ENCODE measurements at places on chromosomes 5 and 9.

GRCh38 chr9:126675147-126675467 is 61.4 kb downstream of the LMX1B start:
- DNase-seq = no peak

DNA sequence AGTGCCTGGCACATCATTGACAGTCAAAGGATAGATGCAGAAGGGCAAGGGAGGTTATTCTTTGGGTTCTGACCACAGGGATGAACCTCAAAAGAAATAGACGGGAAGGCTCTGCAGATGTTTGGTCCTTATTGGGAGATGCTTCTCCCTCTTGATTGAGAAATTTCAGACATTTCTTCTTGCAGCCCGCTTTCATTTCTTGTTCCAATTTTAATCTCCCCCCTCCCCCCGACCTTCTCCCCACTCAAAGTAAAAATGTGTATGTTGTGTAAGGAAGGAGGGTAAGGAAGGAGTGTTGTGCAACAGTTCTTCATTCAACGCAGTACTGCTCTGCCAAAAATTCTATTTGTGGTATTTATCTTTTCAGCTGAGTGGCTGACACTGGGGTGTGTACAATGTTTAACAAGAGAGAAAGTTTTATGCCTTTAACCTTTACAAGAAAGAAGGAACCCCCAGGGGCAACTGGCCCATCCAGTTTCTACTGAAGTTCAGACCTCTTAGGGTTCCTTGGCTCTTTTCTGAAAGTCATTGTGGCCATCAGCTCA is 46.3 kb upstream of the TNFSF15 start:
- DNase-seq = no peak

GRCh38 chr9:42388846-42389245 is 205.4 kb downstream of the SPATA31A6 start:
- DNase-seq = no peak

DNA sequence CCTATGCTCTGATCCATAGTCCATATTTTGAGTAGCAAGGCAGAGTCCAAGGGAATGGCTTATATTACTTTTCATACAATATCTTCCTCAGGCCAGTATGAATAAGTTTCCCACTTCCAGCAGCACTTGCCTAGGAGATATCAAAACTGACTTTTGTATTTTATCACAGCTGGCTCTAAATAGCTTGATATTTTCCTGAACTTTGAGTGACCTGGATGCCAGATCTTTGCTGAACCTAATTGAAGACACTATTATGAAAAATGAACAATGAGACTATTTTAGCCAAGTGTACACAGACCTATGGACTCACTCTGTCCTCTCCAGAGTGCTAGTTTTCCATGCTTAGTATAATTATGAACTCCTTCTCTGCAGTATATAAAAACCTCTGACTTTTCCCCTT is 475.6 kb upstream of the PTGER4 start:
- no peak for DNase-seq

DNA sequence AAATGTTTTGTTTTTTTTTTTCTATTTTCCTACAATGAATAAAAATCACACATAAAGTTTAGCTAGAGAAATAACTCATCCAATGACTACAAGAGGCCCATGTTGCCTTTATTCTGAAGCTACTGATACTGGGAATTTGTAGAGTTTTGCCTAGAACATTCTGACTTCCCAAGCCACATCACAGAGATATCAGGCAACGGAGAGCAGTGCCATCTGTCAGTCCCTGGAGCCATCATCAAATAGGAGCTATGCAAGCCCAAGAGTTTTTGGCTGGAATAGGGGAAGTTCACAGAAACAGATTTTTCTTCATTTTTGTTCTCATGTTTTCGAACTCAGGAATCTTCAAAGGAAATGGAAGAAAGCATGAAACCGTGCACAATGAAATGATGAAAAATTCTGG is 896.6 kb downstream of the TLE1 start:
- no peak for DNase-seq

DNA sequence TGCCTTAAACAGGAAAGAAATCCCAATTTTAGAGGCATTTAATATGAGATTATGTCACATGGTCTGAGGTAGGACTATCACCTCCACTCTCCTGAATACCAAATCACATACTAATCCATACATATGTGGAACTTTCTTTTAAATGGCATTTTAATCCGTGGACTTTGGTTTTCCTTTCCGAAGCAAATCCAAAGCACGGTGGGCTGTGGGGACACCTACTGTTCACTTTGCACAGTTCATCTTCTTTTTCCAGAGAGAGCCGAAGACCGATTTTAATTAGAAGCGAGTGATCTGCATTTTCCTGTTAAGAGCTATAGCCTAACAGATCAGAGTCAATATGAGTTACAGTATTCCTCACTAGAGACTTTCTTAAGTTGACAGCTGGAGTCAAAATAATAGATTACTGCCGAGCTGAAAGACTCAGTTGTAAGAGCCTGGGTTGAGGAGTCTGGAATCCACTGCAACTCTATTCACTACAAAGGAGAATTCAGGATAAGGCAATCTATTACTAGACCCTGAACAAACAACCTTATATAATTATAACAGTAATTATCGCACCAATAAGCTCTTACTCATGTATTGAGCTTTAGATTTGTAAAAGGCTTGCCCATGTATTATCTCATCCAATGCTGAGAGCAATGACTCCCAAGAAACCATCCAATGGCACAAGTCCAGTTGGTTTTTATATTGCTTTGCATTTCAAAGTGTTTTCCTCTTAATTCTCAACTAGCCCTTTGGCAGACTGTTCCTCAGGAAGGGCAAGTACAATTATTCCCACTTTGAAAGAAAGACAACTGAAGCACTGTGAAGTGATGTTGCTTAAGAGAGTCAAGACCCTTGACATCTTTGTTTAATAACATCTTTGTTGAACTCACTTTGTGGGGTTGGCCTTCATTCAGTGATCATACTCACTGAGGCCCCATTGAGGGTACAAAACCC is 144.7 kb downstream of the TRPM6 start:
- peak; percentile 54 for DNase-seq

GRCh38 chr9:137832191-137832700 is 45.3 kb upstream of the CACNA1B start:
- no peak for DNase-seq

- DNase-seq = no peak
Measured at GRCh38 chr9:97907046-97907445, 15.3 kb downstream of the TRMO start.

GRCh38 chr9:16637218-16637617 is 233.3 kb downstream of the BNC2 start:
- DNase-seq = no peak

DNA sequence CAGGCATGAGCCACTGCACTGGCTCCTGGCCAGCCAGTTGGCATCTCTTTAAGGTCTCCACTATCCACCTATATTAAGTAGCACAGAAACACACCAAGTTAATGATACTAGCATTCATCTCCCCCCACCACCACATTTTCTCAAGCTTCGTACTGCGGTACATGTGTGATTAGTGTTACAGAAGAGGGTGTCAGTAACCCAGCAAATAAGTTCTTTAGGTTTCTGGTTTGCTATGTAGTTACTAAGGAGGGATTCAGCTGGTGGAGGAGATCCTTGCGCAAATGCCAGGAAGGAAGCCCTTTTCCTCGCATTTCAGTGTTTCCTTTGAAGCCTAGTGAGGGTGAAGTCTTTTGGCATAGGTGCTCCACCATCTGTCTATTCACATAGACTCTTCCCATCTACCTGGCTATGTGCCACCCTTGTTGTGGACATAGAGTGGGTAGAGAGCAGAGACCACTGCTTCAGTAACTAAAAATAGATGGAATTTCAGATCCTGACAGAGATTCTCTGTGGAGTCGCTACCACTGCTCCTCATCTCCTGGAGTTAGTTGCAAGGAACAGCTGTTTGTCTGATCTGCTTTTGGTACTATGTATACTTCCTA is 16.7 kb downstream of the UBE2D2 start:
- DNase-seq = no peak

DNA sequence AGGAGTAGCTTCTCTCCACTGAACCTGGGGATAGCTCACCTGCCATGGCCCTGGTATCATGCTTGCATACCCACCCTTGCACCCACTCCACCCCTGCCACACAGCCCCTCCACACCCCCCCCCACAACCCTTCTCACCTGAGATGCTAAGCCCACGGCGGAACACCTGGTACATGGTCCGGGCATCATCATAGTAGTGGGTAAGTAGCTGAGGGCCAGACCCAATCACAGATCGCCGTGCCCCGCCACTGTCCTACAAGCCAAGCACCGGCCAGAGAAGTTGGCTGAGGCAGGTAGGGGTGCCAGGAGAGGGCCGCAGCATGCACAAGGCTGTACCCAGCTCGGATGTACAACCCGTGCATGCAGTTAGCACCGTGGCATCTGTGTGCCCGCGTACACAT is 20.7 kb downstream of the ACSL6 start:
- DNase-seq = no peak

GRCh38 chr5:56664025-56664424 is 151.3 kb upstream of the MAP3K1 start:
- DNase-seq = no peak

DNA sequence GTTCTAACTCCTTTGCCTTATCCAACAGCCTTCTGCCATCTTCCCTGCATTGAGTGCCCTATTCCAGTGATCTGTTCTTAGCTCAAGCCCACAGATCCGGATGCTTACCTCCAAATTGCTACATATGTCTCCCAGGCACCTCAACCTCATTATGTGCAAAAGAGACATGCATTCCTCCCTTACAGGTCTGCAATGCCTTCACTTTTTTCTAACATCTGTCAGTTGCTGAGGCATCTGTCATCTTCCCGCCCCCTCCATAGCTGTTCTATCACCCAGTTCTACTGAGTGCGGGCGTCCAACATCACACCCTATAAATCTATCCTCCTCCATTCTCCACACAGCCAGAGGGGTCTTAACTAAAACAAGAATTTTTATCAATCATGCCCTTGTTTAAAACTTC is 20.1 kb downstream of the NMRK1 start:
- no peak for DNase-seq

- DNase-seq = no peak
Measured at GRCh38 chr5:160685219-160685618, 166.8 kb downstream of the ATP10B start.

- DNase-seq = no peak
Measured at GRCh38 chr5:5063533-5063953, 76.6 kb upstream of the ADAMTS16 start.

DNA sequence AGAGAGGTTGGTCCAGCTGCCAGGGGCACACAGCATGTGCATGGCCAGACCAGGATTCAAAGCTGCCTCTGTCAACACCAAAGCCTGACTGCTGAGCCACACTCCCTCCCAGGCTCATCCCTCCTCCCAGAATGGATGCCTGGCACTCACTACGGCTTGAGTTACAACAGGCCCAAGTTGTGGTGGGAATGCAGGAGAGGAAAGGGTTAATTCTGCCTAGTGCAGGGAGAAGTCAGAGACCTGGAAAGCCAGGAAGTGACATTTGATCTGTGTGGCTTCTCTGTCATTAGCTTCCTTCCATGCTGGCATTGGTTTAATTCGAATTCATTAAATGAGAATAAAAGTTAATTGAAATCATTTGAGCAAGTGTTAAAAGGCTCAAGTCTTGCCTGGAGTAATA is 150.0 kb downstream of the NSG2 start:
- no peak for DNase-seq

GRCh38 chr5:134735243-134735642 is 3.1 kb upstream of the CAMLG start:
- DNase-seq = no peak

DNA sequence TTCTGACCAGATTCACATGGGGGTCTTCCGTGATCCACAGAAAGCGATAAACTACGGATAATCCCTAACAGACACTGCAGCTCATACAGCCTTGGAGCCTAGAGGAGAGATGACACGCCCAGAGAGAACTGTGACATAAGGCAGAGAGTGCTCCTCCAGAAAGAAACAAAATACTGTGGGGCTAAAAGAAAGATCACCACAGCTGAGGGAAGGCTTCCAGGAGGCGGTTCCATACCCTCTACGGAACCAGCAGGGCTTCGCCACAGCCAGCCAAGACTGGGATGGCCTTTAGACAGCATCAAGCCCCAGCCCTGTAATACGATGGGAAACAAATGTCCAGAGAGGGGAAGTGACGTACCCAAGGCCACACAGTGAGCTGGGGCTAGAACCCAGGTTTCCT is 19.3 kb downstream of the GPX3 start:
- no peak for DNase-seq

DNA sequence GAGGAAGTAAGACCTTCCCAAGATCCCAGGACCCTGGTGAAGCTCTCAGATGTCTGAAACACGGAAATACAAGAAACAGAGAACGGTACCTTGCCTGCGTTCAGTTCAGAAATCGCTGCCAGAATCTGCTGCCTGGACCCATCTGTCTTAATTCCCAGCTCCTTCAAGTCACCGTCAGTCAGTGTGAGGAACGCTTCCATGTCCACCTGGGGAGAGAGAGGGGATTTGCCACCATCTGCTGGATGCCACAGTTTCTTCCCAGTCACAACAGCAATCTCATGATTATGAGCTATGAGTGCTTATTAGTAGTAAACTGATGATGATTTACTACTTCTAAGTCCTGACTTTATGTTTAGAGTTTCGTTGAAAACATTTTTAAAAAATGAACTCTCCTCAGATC is 36.7 kb upstream of the GABBR2 start:
- no peak for DNase-seq

GRCh38 chr5:143102411-143102810 is 301.1 kb downstream of the NR3C1 start:
- DNase-seq = peak; percentile 10

DNA sequence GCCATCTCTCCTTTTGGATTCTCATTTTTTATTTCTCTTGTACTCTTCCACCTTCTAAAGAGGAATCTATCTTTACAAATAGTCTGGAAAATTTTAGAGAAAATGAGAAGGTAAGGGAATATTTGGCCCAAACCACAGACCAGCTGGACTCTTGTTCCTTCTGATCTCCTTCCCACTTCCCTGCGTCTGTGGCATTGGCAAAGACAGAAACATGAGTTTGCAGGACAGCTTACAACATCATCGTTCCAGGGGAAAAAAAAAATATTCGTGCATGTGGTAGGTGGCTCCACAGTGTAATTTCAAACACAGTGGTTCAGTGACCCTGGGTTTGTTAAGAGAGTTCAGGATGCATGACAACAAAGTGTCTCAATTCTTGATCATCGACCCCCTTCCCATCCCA is 755.0 kb downstream of the DNAH5 start:
- DNase-seq = no peak

GRCh38 chr5:145220481-145220880 is 614.7 kb downstream of the PRELID2 start:
- DNase-seq = no peak

- DNase-seq = no peak
Measured at GRCh38 chr5:174172566-174172965, 127.1 kb downstream of the NSG2 start.

GRCh38 chr5:109844695-109845094 is 155.0 kb downstream of the MAN2A1 start:
- peak; percentile 42 for DNase-seq
